Esophagus mucosa (tissue), 1 donor: ENCODE measurements at places on chromosomes 11 and 22. TPM values are rescaled to one million over a fixed set of nuclear protein-coding genes. Genes with fewer than 3 reads are reported as not detected.

- no peak for ATAC-seq
Measured at GRCh38 chr11:30474151-30474954, 111.8 kb downstream of the MPPED2 start.

- no peak for ATAC-seq
Measured at GRCh38 chr11:130601141-130601540, 152.7 kb downstream of the ADAMTS15 start.

SPCS2 gene
- total RNA-seq = 76.8 TPM

DNA sequence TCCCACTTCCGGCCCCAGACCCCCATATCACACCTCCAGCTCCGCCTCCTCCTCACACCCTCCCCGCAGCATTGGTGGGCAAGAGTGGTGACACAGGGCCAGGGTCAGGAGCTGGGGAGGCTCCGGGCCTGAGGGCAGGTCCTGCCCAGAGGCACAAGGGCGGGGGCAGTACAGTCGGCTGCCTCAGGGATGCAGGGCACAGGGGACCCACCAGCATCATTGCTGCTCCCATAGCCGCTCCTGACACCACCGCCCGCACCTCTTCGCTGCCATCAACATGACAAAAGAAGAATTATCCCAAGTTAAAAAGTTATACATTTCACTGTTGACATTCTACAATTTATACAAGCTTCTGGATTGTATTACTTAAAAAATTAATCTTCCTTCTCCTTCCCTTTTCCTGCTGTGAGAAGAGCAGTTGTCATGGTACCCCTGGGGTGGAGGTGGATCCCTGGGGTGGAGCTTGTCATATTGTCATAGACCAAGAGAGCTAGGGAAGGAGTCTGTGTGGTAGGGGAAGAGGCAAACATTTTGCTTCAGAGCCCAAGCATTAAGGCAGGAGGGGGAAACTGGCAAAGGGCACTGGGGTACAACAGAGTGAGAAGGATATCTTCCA, 4.1 kb downstream of the SBF2 start:
- ATAC-seq = no peak

GRCh38 chr22:30206944-30207343, 39.6 kb downstream of the LIF start:
- ATAC-seq = peak; percentile 6

OR8B3 gene
- total RNA-seq = not detected
